ENCODE measurements at places on chromosomes 6 and 20.

DNA sequence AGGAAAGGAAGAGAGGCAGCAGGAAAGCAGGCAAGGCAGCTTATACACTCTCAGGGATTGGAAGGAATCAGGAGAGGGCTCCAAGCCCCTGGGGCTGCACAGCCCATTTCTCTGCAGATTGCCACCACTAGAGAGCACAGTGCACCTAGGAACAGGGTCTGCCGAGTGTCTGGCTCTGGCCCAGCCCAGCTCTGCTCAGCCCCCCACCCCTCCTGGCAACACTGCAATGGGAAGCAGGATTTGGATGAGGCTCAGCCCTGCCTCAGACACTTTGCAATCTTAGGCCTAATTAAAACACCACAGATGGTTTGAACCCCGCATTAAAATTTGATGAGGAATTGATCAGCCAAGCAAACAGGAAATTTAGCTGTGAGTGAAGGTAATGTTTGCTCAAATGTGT lies 252.7 kb downstream of the DHX35 start:
- no peak for DNase-seq

GRCh38 chr20:53994088-53994487 lies 76.3 kb downstream of the BCAS1 start:
- no peak for DNase-seq

DNA sequence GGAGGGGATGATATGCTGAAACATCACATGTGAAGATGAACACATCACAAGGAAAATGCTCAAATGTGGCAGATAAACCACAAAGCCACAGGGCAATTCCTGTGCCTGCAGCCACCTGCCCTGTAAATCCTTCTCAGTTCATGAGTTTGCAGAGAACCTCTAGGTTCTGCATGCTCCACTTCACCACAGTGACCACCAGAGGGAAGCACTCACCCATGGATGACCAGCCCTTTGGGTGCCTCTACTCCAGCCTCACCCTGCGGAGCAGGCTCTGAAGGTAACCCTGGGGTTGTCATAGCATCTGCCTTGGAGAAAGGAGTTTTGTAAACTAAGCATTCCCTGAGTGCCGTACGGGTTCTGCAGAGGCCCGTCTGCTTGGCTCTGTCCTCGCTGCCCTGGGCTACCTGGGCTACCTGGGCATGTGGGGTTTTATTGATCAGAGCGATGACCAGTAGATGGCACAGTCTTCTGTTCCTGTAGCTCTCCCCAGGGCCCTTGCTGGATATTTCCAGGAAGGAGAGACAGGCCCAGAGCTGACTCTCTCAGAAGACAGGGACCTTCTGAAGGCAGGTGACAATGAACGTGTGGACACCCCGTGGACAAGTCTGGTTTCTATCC lies 31.7 kb upstream of the CST1 start:
- peak; percentile 35 for DNase-seq

DNA sequence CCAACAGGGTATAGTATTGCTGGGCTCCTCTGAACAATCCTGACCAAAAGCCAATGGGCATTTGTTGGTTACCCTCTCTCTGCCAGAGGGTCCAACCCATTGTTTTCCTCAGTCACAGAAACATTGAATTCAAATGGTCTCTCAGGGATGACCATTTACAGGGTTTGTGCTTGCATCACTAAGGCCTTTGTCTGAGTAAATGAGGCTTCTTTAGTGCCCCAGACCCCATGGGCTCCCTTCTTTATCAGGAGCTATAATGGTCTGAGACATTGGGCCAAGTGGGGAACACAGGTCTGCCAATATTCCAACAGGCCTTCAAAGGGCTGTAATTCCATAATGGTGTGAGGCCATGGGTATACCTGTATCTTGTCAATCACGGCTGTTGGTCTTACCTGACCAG lies 27.1 kb downstream of the GSTA2 start:
- DNase-seq: no peak

GRCh38 chr6:119768201-119768600 lies 418.6 kb upstream of the MAN1A1 start:
- DNase-seq: no peak

GRCh38 chr6:45592991-45593390 lies 215.3 kb upstream of the SUPT3H start:
- DNase-seq: no peak

- no peak for DNase-seq
These were observed 80.9 kb upstream of the TOX2 start for GRCh38 chr20:43833511-43834395.

DNA sequence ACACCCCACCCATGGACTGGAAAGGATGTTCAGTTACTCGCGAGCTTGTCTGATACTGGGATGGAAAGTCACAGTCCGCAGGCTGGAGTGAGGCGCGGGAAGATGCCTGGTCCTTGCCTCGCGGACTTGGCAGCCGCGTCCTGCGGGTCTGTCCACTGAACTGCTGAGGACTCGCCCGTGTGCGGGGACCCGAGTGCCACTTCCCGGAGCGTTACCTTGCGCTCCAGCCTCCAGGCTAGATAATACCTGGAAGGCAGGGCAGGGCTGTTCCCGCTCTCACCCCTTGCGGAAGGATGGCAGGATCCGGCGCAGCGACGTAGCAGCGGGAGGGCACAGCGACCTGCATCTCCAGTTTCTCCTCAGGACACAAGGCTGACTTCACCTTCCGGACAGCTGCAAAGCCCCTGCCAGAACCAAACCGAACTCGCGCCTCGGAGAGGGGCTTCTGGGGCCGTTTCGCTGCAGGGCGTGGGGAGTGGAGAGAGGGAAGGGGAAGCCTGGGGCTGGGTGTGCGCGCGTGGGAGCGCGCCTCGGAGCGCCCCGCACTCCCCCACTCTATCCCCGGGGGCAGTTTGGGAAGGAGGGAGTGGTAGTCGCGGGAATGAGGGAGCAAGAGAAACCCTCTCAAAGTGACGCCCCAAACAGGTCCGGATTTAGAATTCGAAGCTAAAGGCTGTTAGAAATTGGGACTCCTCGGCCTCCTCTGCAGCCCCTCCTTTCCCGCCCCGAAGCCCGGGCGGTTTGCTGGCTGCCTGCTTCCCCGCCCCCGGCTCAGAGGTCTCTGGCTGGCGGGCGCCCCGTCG lies at the start of gene KCNQ5:
KCNQ5 (plus strand) TSS at position 774 of the 803 bp plus-strand sequence.
- DNase-seq: peak; percentile 46

GRCh38 chr6:37717836-37718251 lies 20.2 kb upstream of the MDGA1 start:
- DNase-seq: peak; percentile 86

GRCh38 chr6:90098627-90099026 lies 198.0 kb downstream of the BACH2 start:
- DNase-seq: no peak

- DNase-seq: no peak
These were observed 54.3 kb downstream of the ADGRF5 start for GRCh38 chr6:46867411-46867810.

Data from EH (cell line).